Muscle of arm (tissue), 14 donors: ENCODE measurements at places on chromosomes 13 and 19. TPM values are rescaled to one million over a fixed set of nuclear protein-coding genes. Genes with fewer than 3 reads are reported as not detected.
A peak's percentile ranks its signal among the peaks of the same experiment; 100 is the strongest.

- no peak for DNase-seq
Measured at GRCh38 chr19:1843646-1844394, 4.5 kb downstream of the REXO1 start.

DNA sequence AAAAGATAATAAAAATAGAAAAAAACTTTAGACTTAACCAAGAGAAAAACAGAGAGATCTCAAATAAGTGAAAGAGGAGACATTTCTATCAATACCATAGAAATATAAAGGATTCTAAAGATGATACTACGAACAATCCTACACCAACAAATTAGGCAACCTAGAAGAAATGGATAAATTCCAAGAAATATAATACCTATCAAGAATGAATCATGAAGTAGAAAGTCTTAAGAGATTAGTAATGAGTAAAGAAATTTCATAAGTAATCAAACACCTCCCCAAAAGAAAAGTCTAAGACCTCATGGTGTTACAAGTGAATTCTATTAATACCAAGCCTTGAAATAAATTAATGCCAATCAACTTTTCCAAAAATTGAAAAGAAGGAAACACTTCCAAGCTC, 1584.5 kb upstream of the MIR17HG start:
- DNase-seq = no peak

GRCh38 chr19:33763633-33764371, 32.9 kb upstream of the KCTD15 start:
- no peak for DNase-seq

Gene PRODH2
- not detected for polyA plus RNA-seq

- no peak for DNase-seq
Measured at GRCh38 chr19:50759886-50760285, 10.4 kb upstream of the GPR32 start.

Gene FXYD1
- polyA plus RNA-seq = 270 TPM

GRCh38 chr19:42057846-42058245, 12.2 kb downstream of the GRIK5 start:
- DNase-seq = no peak

- DNase-seq = peak; percentile 12
Measured at GRCh38 chr19:39645800-39646411, 9.8 kb upstream of the LGALS16 start.

DNA sequence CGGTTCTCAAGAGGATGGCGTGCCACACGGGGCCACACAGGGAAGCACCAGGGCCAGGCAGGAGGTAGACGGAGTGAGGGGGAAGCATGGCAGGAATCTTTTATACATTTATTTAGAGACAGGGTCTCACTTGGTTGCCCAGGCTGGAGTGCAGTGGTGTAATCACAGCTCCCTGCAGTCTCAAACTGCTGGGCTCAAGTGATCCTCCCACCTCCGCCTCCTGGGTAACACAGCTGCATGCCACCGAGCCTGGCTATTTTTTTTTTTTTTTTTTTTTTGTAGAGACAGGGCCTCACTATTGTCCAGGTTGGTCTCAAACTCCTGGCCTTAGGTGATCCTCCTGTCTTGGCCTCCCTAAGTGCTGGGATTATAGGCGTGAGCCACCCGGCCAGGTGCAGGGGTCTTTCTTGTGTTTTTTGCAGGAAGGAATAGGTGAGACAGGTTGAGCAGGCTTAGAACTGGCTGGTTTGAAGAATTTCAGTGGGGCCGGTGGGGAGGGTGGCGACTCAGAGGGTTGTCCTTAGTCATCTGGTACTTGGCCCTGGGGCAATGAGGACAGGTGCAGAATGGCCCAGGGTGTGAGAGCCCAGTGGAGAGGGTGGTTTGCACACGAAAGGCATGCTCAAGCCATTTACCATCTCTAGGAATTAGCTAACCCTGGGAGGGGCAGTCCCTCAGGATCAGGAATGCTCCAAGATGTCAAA, 7.6 kb downstream of the SSC5D start:
- no peak for DNase-seq

GRCh38 chr19:13099073-13099999, 3.3 kb downstream of the LYL1 start:
- DNase-seq = no peak

GRCh38 chr19:33681081-33681680, 59.4 kb downstream of the CHST8 start:
- no peak for DNase-seq

Gene TIMM13
- 76.4 TPM for polyA plus RNA-seq

DNA sequence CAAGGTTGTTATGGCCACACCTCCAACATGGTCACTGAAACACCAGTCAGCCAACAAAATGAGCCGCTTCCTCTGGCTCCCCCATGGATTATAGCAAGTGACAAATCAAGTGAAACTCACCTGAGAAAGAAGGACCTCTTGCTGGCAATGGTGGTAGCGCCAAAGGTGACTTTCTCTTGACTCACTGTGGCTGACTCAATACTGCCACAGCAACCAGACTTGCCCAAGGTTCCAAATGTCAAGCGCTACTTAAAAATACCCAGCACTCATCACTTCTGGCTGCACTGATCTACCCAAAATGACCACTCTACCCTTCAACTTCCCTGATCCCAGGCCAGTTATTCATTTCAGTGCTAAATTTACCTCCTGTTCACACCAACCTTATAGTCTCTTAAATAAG, 495.5 kb downstream of the FOXO1 start:
- no peak for DNase-seq

GRCh38 chr13:75399879-75400217, 82.1 kb downstream of the TBC1D4 start:
- DNase-seq = no peak

Gene UGGT2
- polyA plus RNA-seq = 29.0 TPM

- peak; percentile 95 for DNase-seq
Measured at GRCh38 chr19:7533925-7534480, 1.5 kb upstream of the PNPLA6 start.

DNA sequence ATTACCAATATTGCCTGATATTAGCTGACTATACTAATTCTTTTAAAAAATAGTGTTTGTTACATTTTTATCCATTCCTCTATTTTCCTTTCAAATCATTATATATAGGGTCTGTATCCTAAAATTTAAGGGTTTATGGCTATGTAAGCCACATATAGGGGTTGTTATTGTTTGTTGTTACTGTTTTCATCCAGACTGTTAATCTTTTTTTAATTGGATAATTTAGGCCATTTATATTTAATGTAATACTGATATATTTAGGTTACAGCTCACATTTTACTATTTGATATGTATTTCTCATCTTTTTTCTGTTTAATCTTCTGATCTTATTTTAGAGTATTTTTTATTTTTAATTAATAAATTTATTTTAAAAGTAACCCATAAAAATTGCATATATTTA, 487.1 kb upstream of the SGCG start:
- no peak for DNase-seq

Gene NR1H2
- polyA plus RNA-seq = 23.9 TPM

DNA sequence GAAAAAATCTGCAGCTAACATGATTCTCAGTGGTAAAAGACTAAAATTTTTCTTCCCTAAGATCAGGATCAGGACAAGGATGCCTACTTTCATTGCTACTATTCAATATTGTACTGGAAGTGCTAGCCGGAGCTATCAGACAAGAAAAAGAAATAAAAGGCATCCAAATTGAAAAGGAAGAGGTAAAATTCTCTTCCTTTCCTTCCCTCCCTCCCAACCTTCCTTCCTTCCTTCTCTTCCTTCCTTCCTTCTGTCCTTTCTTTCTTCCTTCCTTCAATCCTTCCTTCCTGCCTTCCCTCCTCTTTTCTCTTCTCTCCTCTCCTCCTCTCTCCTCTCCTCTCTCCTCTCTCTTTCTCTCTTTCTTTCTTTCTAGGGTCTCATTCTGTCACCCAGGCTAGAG, 26.7 kb upstream of the LRP3 start:
- no peak for DNase-seq

DNA sequence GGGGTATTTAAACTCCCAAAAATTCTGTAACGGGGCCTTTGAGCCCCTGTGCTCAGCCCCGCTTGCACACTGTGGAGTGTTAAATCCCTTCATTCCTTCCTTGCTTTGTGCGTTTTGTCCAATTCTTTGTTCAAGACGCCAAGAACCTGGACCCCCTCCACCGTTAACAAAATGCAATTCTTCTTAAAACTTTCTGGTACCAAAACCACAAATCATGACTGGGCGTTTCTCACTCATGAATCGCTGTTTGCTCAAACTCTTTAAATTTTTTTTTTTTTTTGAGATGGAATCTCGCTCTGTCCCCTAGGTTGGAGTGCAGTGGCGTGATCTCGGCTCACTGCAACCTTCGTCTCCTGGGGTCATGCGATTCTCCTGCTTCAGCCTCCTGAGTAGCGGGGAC, 881 bp downstream of the ZNF20 start:
- no peak for DNase-seq

GRCh38 chr19:4414800-4415321, 12.4 kb downstream of the CHAF1A start:
- no peak for DNase-seq

Gene ZNF536
- polyA plus RNA-seq = 9.3 TPM

Gene CALR3
- polyA plus RNA-seq = not detected

Gene CLEC4M
- 1.1 TPM for polyA plus RNA-seq

DNA sequence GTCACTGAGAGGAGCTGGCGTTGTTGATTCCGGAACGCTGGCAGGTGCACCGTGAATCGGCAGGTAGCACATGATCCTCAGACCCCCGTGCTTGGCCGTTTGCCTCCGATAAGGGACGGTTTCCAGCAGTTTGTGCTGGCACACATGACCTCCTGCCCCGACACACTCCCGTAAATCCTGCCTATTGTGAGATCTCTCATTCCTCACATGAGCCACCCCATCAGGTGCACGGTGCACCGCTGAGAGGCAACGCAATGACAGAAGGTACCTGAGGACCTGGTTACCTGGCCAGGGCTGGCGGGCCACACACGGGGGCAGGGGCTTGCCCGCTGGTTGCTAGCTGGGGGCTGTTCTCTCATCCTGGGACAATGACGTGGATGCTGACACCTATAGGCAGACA, 2.1 kb upstream of the ADPRHL1 start:
- no peak for DNase-seq

- DNase-seq = no peak
Measured at GRCh38 chr13:52798770-52799430, 49.5 kb downstream of the PCDH8 start.

Gene SIPA1L3
- 9.1 TPM for polyA plus RNA-seq

DNA sequence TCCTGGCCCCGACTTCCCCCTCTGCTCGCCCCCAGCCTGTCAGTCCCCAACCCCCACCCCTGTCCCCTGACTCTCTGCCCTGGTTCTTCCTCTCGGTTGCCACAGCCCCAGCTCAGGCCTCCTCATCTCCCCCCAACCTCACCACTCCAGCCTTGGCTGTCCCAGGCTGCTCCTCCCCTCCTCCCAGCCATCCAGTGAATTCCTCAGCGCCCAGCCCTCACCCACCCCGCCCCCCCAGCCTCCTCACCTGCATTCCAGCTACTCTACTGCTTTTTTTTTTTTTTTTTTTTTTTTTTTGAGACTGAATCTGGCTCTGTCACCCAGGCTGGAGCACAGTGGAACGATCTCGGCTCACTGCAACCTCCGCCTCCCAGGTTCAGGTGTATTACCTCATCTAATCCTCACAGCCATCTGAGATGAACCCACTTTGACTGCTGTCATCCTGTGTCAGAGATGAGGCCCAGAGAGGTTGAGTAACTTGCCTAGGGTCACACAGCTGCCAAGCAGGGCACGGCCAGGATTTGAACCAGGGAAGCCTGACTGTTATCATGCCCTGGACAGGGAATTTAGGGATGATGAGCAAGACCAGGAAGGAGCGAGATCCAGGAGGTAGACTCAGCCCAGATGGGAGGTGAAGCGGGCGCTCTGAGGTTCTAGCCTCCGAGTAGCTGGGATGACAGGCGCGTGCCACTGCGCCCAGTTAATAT, 2.6 kb downstream of the SULT2B1 start:
- DNase-seq = no peak

GRCh38 chr19:13598098-13598497, 91.8 kb upstream of the CACNA1A start:
- no peak for DNase-seq

DNA sequence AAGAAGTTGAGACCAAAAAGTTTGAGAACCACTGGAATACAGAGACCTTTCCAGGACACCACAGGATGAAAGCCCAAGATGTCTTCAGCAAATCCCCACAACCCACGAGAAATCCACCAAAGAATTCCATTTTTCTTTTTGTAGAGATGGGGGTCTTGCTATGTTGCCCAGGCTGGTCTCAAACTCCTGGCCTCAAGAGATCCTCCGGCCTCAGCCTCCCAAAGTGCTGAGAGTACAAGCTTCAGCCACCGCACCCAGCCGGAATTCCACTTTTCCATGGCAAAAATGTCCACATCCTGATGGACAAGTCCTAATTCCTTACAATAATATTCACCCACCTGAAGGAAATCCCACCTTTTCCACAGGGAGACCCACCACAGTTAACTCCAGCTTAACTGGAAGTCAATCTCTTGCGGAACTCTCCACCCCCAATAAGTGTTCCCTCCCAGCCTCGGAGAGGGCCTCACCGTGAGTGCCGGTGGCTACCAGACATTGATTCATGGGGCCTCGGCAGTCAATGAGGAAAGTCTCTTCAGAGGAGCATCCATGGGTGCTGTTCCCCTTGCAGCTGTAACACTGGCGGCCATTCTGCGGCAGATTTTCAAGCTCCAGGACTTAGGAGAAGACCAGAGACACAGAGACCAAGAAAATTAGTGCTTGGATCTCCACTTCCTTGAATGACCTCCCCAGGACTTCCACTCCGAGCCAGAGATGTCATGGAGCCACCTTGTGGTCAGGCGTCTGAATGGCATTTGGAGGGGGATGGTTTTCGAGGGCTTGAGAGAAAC, 12.3 kb upstream of the CADM4 start:
- no peak for DNase-seq

Gene ERICH6B
- polyA plus RNA-seq = not detected

DNA sequence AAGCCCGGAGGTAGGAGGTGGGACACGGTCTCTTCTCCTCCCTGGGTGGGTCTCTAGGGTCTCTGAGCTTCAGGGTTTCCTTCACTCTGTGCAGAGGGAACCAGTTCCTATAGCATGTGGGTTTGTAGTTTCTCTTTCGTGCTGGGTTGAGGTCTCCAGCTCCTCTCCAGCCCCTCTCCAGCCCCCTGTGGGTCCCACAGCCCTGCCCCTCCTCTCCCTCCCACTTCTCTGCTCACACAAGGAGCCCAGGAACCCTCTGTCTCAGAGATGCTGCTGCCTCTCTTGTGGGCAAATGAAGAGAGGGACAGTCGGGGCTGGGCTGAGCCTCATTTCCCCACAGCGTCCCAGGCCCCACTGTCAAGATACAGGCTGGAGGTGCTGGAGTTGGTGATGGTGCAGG, 1.4 kb downstream of the SIGLEC7 start:
- no peak for DNase-seq

Gene RFPL4A
- not detected for polyA plus RNA-seq

Gene MAST1
- polyA plus RNA-seq = 0.16 TPM

DNA sequence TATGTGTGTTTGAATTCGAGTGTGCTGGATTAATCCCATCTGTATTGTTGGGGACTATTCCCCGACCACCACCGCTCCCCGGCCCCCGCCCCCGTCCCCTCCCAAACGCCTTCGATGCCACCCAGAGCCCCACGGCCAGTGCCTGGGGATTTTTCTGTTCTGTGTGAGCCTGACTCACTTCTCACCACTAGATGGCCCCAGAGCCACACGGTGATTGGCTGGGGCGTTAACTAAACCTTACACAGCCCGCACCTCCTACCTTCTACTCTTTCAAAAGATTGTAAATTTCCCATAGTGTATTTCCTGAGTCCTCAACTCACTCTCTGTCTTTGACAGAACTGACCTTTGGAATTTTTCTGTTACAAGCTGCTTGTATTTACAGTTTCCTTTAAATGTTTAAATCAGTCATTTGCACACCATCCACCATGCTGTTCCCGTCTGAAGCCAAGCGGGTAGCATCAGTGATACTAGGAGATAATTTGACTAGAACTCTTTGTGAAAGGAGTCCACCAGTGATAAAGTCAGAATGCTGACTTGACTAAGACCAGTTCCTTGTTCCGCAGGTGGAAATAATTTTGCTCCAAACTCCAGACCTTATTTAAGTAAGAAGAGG, 61.4 kb downstream of the RFX2 start:
- DNase-seq = peak; percentile 83

- DNase-seq = no peak
Measured at GRCh38 chr19:52536448-52536800, 9.0 kb downstream of the ZNF808 start.
